ENCODE measurements at places on chromosomes 7 and 10.
A peak's percentile ranks its signal among the peaks of the same experiment; 100 is the strongest.

DNA sequence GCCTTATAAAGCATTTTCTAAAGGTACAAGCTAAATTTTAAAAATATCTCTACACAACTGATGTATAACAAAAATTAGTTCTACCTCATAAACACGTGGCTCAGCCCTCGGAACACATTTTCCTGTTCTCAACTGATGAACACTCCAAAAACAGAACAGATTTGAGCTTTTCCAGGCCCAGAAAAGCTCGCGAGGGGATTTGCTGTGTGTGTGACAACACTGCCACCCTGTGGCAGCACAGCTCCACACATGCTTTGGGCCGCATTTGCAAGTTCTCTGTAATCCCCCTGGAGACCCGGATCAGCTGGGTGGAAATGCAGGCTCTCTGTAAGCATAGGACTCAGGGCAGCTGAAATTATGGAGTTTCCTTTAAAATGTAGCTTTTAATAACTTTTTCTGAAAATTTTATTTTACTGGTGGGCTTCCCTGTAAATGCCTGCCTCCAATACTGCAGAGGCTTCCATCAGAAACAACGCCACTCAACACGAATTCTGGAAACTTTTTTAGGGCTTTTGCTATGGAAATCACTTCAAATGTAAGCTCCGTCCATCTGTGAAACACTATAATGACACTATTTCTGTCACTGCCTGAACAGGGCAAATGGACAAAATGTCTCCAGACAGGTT lies 155.5 kb downstream of the COBL start:
- peak; percentile 5 for DNase-seq

DNA sequence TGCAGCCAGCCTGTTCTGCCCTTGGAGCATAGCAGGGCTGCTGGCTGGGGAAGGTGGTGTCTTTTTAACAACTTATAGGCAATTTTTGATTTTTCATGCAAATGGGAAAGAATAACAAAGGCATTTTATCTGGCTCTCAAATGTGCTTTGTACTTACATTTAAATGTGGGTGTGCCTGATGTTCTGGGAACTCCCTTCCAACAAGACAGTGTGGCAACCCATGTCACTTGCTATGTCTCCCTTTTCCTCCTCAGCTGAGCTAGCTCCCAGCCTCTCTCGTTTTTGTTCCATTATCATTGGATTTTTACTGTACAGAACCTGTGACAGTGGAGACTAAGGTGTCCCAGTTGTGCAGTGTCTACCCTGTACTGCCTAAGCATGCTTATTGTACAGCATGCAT lies 93.5 kb upstream of the PDCD4 start:
- DNase-seq = no peak

DNA sequence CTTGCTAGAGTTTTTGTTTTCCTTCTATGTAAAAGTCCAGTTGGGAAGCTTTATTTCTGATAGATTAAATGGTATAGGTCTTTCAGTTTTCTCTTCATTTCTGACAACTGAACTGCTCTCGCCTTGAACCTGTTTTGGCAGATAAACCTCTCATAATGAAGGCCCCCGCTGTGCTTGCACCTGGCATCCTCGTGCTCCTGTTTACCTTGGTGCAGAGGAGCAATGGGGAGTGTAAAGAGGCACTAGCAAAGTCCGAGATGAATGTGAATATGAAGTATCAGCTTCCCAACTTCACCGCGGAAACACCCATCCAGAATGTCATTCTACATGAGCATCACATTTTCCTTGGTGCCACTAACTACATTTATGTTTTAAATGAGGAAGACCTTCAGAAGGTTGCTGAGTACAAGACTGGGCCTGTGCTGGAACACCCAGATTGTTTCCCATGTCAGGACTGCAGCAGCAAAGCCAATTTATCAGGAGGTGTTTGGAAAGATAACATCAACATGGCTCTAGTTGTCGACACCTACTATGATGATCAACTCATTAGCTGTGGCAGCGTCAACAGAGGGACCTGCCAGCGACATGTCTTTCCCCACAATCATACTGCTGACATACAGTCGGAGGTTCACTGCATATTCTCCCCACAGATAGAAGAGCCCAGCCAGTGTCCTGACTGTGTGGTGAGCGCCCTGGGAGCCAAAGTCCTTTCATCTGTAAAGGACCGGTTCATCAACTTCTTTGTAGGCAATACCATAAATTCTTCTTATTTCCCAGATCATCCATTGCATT lies 27.1 kb downstream of the MET start:
- DNase-seq = no peak

- no peak for DNase-seq
Observed at GRCh38 chr7:26337232-26337865, 45.7 kb downstream of the SNX10 start.

DNA sequence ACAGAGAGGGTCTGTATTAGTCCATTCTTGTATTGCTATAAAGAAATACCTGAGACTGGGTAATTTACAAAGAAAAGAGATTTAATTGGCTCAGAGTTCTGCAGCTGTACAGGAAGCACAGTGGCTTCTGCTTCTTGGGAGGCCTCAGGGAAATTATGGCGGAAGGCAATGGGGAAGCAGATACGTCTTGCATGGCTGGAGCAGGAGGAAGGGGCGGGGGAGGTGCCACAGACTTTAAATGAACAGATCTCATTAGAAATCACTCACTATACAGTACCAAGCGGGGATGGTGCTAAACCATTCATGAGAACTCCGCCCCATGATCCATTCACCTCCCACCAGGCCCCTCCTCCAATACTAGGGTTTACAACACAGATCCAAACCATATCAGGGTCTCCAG lies 3.7 kb upstream of the CALU start:
- no peak for DNase-seq

GRCh38 chr7:154628556-154628955 lies 374.4 kb downstream of the PAXIP1 start:
- no peak for DNase-seq

- DNase-seq = no peak
Observed at GRCh38 chr7:112510001-112510742, 29.4 kb downstream of the LSMEM1 start.

DNA sequence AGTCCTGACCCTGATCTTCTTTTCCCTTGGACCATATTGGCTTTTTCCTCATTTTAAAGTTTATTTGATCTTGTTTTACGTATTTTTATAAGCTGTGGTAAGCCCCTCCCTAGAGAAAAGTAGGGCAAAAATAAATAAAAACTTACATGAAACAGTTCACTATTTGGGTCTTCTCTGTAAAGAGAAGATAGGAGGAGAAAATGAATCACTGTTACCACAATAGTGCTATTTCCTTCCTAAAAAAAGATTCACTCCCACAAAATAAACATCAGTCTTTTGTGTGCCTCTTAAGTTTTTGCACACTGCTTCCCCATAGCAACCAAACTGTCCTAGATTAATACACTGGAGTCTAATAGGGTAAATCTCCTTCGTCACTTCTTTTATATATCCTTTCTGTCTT lies 1.4 kb upstream of the SVIL start:
- DNase-seq = no peak

DNA sequence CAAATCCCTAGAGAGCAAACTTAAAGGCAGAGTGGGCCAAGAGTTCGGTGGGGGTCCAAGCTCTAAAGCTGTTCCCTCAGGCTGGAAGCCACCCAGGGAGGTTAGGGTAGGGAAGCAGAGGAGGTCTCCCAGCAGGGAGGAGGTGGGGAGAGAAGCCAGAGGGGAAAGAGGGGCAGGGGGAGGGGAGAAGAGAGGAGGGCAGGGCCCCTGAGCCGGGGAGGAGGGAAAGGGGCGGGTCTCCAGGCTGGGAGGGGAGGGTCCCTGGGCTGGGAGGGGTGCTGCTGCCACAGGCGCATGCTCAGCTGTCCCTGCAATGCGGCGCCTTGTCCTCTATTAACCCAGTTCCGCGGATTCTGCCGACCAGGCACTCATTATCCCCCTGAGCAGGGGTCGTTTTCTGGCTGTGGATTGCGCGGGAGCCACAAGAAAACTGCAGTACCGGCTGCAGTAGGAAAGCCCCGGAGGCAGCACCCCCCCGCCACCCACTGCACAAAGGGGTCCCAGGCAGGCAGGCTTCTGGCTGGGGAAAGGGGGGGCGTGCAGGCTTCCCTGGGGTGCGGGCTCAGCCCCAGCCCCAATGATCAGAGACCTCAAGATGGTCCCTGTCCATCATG lies 49.3 kb downstream of the CAMK2B start:
- no peak for DNase-seq

- DNase-seq = no peak
Observed at GRCh38 chr7:23072922-23073321, 32.7 kb upstream of the KLHL7 start.

GRCh38 chr10:60536529-60537114 lies 146.9 kb upstream of the ANK3 start:
- no peak for DNase-seq

- no peak for DNase-seq
Observed at GRCh38 chr10:36725581-36726520, 399.5 kb upstream of the ANKRD30A start.

DNA sequence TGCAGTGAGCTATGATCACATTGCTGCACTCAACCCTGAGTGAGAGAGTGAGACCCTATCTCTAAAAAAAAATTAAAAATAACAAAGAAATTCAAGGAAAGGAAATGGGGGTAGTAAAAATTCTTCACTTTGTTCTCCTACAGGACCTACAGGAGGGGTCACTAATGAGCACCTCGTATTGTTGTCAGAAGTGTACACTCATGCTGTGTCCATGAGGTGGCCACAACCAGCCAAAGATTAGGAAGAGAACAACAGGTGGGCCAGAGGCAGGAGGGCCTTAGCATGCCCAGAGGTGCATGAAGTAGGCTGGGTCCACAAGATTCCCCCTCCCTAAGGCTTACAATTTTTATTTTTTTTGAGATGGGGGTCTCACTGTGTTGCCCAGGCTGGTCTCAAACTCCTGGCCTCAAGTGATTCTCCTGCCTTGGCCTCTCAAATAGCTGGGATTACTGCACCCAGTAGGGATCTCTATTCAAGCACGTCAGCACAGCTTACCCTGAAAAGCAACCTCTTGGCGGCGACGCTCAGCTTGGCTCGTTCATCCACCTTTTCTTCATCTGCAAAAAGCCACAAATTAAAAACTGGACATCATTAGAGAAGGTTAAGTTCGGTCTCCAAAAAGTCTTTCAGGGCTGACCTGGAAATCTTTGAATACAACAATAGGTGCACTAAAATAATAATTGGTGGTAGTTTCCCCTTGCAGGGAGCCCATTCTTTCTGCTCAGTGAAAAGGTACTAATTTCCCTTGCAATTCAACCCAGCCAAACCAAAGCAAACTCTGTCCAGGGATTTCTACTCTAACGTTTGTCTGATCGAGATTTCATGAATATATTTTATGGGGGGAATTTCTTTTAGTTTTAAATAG lies 104.4 kb downstream of the SVIL start:
- DNase-seq = no peak

- no peak for DNase-seq
Observed at GRCh38 chr10:121734589-121735045, 136.4 kb upstream of the FGFR2 start.

DNA sequence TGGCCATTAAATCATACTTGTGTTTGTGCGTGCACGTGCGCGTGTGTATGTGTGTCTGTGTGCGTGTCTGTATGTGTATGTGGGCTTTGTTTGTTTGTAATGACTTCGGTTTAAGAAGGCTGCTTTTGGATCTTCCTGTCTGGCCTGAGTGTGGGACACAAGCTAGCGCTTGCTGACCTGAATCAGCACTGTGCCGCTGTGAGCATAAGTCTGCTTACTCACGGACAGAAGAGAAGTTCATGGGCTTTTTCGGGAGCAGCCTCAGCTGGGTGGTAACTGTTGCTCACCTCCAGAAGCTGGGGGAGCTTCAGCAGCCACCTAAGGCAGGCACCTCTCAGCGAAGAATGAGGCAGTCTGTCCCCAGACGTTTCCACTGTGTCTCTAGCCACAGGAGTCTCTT lies 56.1 kb upstream of the TRUB1 start:
- no peak for DNase-seq

- no peak for DNase-seq
Observed at GRCh38 chr7:11252705-11253272, 279.1 kb downstream of the PHF14 start.

DNA sequence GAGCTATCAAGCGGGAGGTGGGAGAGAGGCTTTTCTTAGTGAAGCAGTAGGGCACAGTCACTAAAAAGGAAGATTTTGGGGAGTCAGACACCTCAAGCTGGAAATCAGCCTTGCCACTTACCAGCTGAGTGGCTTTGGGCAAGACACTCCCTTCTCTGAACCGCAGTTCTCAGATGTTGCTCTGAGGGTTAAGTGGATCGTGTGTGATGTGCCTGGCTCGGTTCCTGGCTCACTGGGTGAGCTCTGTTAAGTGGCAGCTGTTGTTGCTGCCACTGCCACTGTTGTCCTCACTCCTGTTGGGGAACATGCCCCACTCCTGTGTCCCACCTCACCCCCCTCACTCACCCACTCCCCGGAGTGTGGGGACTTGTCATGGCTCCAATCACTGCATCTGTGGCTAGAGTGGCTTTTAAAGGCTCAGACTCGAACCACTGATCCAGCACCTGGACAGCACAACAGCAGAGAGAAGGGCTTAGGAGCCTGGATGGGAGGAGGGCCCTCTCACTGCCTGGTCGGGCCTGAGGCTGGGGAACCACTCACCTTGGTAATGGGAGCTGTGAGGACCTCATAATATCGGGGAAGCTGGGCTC lies 20.0 kb downstream of the PYROXD2 start:
- DNase-seq = no peak

Data from stimulated activated CD4-positive, alpha-beta T cell treated with anti-CD3 and anti-CD28 coated beads, TNF-alpha, amount 100 ng/mL, for 1 hour (primary cell).